ENCODE measurements at places on chromosomes 1 and 21.

DNA sequence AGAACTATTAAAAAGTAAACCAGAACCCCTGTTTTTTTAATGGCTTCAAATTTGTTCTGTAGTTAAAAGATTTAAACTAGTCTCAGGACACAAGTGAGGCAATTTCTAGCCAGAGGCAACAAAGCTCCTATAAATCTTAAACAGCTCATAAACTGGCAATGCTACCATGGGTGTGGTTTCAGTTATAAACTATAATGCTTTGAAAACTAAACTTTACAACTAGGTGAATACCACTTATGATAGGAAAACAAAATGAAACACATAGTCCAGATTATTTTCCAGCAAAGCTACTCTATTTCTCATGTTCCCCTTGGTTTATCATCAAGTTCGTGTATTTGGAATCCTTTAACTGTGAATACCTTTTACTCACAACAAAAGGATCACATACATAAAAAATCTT is 282.5 kb downstream of the VAV3 start:
- DNase-seq, result no peak

- no peak for DNase-seq
Measured at GRCh38 chr1:234529950-234530237, 50.9 kb upstream of the TARBP1 start.

GRCh38 chr21:17343055-17343454 is 169.8 kb upstream of the CXADR start:
- DNase-seq, result peak; percentile 39

GRCh38 chr1:98102345-98103030 is 181.7 kb upstream of the DPYD start:
- no peak for DNase-seq

GRCh38 chr1:25100151-25100833 is 132.0 kb downstream of the SYF2 start:
- peak; percentile 85 for DNase-seq

DNA sequence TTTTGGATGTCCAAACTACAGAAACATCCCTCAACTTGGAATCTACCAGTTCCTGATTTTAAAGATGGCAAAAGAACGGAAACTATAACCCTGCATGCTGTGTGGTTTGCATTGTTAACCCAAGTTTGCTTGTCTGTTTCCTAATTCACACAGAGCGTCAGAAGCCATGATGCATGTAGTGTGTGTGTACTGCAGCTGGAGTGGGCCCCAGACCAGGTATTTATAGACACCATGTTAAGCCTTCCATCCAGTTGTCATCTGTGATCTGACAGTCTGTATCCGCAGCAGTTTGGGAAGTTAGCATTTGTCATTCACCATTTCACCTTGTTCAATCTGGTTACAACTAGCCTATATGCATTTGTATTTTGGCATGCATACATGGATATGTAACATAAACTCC is 27.7 kb upstream of the PLEKHM2 start:
- no peak for DNase-seq

DNA sequence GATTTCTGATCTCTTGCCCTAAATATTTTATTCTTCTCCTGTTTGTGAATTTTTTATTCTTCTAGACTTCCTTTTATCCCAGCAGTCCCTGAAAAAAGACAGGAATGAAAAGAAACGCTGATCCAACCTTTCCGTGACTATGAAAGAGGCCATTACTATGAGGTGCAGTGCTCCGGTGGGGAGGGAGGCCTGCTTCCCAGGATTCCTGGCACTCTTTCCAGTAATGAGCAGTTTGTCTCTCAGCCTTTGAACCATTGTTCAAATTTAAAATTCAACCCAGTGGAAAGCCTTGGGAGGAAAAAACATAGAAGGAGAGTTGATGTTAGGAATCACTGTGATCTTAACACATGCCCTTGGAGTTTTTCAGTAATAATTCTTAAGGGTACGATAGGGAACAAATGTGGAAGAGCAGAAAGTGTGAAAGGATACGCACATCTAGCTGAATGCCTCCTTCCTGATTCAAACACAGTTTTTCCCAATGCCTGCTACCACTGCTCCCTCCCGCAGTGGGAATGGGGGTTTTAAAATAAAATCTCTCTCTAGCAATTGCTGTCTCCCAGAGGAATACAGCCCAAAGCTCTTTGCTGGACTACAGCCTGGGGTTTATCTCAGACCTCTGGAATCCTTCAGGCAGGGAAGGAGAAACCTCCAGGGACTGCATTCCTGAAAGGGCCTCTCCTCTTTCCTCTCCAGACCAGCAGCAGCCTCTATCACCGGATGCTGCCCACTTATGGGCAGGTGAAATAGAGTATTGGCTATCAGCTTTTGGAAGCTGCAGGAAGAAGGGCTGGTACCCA is 6.1 kb downstream of the IER5 start:
- DNase-seq, result no peak

DNA sequence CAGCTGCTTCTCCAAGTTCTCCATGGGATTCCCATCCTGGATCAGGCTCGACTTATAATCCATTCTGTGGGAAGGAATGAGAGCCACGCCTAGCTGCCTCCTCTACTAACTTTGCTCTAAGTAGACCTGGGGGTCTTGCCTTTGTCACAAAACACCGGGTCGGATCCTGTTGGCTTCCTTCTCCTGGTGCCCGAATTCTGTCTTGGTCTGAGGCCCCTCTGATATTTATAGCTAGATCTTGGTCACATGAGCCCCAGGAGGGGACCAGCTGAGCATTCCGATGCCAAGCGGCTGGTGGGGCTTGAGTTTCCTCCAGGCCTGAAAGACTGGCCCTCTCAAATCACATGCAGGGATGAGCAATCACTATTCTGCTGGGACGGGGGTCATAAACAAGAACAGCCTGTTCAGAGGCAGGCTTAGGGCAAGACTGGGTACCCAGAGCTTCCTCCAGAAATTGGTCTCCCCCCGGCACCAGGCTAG is at the start of gene TRIM63:
Gene TRIM63 (minus strand): TSS at position 199 of the 480 bp plus-strand sequence. CDS start 136 bp downstream, at position 63.
- no peak for DNase-seq

DNA sequence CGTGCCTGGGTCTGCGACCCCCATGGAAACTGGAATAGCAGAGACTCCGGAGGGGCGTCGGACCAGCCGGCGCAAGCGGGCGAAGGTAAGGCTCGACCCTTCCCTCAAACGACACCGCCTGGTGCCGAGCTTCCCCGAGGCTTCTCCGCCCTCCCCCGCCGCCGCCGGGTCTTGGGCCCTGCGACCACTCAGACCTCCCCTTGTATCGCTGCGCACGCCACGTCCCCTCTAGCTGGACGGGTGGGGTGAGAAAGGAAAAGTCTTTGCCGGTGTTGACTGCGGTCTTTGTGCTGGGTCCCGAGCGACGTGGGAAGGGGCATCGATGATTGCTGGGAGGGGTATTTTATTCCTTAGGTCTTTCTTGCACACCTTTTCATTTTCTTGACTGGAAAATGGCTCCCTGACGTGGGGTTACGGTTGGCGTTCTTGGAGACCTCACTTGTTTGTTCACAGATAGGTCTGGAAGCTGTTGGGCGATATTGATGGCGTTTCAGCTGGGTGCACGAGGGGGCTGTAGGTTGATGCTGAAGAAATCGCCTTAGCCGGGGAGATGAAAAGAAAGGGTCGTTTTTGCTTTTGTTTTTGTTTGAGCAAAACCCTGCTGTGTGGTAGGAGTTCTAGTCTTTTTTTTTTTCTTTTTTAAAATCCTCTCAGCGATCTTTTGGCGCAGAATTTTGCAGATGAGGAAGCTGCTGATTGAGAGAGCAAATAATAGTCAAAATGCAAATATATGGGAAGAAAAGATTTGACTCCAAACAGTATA is 776 bp downstream of the KDM1A start:
- peak; percentile 43 for DNase-seq

- no peak for DNase-seq
Measured at GRCh38 chr1:38603907-38604306, 255.7 kb downstream of the RRAGC start.

GRCh38 chr1:246219508-246220030 is 287.5 kb downstream of the SMYD3 start:
- peak; percentile 83 for DNase-seq

- DNase-seq, result no peak
Measured at GRCh38 chr21:31470896-31471694, 127.0 kb upstream of the TIAM1 start.

DNA sequence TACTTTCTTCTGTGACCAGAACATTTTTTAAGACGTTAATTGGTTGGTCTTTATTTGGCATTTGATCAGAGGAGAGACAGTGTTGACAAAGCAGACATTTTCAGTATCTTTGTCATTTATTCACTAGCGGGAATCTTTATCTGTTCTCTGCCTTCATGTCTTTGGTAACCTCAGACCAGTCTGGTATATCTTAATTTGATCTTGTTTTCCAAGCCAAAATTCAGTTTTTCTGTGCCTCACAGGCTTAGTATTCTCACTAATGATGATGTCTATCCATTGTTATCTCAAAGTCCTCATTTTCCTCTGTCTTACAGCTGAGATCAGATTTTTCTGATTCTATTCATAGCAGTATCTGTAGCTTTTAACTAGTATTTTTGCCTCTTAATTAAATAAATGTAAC is 158.7 kb downstream of the GPR52 start:
- no peak for DNase-seq

- DNase-seq, result no peak
Measured at GRCh38 chr1:153881751-153882150, 41.0 kb downstream of the GATAD2B start.

DNA sequence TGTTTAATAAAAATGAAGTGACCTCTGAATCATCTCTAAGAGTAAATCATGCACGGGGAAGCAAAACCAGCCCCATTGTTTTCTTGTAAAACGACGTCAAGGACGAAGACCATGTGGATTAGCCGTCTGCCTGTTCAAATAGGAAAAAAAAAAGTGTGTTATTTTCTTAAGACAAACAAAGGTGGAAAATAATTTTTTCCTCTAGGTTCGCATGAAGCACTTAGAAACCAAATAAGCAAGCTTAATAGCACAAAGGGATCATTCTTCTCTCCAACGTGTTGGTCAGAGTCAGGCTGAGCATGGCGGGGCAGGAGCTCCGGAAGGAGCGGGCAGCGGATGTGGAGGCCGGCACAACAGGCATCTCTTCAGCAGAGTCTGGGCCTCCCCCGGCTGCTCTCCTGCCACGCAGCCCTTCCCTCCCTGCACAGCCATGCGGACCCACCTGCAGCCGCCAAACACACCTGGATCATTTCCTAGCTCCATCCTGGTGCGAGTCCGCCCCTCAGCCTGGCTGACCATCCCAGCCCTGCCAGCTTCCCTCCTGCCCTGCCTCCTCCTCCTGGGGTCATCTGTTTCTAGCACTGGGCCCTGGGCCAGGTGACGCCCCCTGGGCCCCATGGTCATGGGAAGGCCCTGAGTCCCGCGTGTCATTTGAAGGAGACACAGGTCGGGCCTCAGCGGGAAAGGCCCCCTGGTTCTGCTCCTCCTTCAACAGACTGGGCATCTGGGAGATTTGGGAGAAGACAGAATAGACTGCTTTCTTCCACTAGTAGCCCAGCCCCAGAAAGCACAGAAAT is 40.2 kb downstream of the MX1 start:
- no peak for DNase-seq

GRCh38 chr1:167839009-167839408 is 74.9 kb downstream of the ADCY10 start:
- DNase-seq, result no peak

GRCh38 chr1:182101415-182102042 is 40.0 kb upstream of the ZNF648 start:
- DNase-seq, result peak; percentile 74

DNA sequence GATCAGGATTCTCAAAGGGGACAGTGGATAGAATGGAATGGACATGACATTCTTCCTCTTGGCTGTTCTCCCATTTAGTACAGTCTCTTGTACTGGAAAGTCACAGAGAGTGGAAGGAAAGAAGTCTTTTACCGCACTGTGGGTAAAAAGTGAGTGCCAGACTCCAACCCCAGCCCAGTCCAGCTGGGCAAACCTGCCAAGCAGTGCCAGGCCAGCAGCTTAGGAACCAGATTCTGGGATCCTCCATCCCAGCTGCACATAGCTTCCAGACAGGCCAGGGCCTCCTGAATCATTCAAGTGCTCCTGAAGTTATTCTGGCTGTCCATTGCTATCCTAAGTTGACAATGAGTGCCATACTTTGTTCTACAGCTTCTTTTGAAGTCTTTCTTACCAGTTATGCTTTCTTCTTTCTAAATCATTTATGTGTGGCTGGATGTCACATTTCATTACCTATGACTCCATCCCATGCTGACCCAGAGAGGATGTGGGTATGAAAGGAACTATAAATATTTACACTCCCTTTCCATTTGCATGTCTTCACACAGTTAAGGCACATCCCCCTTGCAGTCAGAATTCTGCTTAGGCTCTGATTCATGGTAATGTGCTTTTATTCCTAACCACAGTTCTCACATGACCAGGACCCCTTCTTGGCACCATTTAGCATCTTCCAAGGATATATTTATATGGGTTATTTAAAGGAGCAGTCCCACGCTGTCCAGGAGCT is 88.9 kb downstream of the AK5 start:
- peak; percentile 64 for DNase-seq

- peak; percentile 49 for DNase-seq
Measured at GRCh38 chr1:6260961-6261614, at the start of gene GPR153. Gene GPR153, minus strand, starts transcription at chr1:6261098. Its CDS starts 6,193 bp downstream, at chr1:6254905.

- DNase-seq, result no peak
Measured at GRCh38 chr1:111161843-111162487, 21.9 kb downstream of the CEPT1 start.

GRCh38 chr21:36337099-36337509 is 17.1 kb downstream of the MORC3 start:
- no peak for DNase-seq

GRCh38 chr1:67766141-67766978 is 66.9 kb downstream of the GNG12 start:
- DNase-seq, result no peak

DNA sequence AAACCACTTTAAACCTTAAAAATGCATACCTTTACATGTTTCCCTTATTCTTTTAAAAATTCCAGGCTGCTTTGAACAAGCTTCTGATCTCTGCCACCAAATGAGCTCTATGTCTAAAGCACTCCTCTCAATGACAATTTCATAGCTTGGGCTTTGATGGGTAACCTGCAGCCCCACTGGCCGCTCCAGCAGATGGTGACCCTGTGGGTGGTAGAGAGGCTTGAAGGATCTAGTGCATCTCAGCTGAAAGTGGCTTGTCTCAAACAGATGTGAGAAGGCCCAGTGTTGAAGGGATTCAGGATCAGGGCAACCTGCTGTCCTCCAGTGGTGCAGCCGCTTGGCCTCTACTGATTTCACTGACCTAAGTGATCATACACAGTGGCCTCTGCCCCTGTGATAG is 84.7 kb upstream of the IRF2BP2 start:
- DNase-seq, result no peak

DNA sequence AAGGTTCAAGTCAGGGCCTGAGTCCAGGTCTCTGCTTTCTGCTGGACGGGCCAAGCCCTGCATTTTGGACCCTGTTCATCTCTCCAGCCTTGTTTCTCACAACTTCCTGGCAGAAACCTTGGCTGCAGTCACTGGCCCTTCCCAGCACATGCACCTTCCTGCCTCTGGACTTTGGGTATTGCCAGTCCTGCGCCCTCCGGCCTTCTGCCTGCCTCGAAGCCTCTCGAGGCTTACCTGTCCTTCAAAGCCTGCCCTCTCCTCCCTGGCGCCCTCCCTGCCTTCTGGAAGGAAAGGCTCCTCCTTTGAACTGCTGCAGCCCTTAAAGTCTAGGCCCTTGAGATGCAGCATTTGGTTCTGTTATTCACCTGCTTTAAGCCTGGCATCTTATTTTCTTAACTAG is 52.8 kb downstream of the HTR6 start:
- DNase-seq, result no peak

Measured in SW480 (cell line).